Activated naive CD8-positive, alpha-beta T cell treated with anti-CD3 and anti-CD28 coated beads for 36 hours (primary cell): ENCODE measurements at places on chromosomes 11 and 22. TPM values are rescaled to one million over a fixed set of nuclear protein-coding genes. Genes with fewer than 3 reads are reported as not detected.

Gene SMIM35
- not detected for total RNA-seq

DNA sequence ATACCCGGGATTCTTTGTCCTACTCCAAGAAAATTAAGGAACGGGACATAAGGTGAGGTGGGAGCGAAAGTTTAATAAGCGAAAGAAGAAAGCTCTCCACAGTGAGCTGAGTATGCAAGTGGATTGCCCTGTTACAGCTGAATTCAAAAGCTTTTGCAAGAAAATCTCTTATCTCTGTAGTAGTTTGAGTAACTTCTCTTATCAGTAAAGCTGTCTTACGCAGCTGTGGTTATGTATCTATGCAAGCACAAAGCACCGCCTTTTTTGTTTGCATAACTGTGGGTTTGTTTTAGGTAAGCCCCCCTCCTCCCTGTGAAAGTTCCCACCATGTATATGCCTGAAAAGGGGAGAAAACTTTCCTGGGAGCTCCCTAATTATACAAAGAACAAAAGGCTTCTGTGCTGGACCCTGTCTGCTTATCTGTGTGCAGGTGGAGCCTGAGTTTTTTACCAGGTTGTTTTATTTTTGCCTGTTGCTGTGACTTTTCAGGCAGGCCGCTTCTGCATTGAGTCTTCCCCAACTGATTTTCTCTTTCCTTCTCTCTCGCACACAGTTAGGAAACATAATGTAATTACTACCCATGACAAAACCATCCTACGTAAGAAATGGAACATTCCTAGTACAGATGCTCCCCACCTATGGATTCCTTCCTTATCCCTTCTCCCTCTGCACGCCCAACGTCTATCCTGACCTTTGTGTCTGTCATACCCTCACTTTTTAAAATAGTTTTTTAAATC is 837 bp upstream of the PLAAT5 start:
- H3K27me3 ChIP-seq, result peaks cover 34% of the 10 kb centered on the region
- peak overlapping the region; percentile 75 for H3K4me3 ChIP-seq
- DNase-seq, result no peak
- no peaks in the 10 kb centered on the region for H3K36me3 ChIP-seq
- H3K4me1 ChIP-seq, result peaks cover 13% of the 10 kb centered on the region
- no peak overlapping the region for H3K27ac ChIP-seq

Gene SCUBE2
- total RNA-seq, result not detected

DNA sequence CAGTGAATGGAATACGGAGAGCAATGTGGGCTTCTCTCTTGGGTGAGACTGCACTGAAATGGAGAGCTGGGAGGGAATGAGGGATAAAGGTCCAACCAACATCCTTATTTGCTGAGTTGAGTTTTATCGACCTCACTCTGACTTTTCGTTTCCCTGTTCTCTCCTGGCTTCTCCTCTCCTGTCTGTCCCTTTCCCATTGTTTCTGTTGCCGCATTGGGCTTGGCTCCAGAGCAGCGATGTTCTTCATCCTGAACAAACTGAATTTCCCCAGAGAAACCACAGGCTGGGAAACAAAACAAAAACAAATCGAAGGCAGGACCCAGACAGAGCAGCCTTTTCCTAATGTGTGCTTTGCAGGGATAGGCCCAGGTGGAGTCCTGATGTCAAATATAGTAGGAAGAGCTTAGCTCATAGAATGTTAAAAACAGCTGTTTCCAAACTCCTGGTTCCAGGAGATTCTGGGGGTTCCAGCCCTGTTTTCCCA is 30.0 kb downstream of the MOV10L1 start:
- H3K36me3 ChIP-seq, result no peaks in the 10 kb centered on the region
- no peak overlapping the region for H3K4me3 ChIP-seq
- H3K27me3 ChIP-seq, result no peaks in the 10 kb centered on the region

- H3K27me3 ChIP-seq, result no peaks in the 10 kb centered on the region
- H3K27ac ChIP-seq, result no peak overlapping the region
- no peak overlapping the region for H3K4me3 ChIP-seq
- H3K4me1 ChIP-seq, result no peaks in the 10 kb centered on the region
- peaks cover 1% of the 10 kb centered on the region for H3K36me3 ChIP-seq
- no peak for DNase-seq
Observed at GRCh38 chr22:26751217-26751616, 93.8 kb downstream of the MIAT start.

DNA sequence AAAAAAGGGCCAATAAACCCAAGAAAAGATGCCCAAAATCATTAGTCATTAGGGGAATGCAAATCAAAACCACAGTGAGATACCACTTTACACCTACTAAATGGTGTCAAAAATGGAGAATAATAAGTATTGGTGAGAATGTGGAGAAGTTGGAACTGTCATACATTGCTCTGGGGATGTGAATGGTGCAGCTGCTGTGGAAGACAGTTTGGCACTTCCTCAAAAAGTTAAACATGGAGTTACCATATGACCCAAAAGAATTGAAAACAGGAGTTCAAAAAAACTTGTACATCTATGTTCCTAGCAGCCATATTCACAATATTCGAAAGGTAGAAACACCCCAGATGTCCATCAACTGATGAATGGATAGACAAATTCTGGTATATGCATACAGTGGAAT is 24.5 kb upstream of the DLAT start:
- H3K4me3 ChIP-seq, result no peak overlapping the region
- no peak overlapping the region for H3K27ac ChIP-seq
- H3K36me3 ChIP-seq, result peaks cover 7% of the 10 kb centered on the region
- H3K27me3 ChIP-seq, result peaks cover 5% of the 10 kb centered on the region
- no peaks in the 10 kb centered on the region for H3K4me1 ChIP-seq

Gene ZNF70
- total RNA-seq, result 1.9 TPM

DNA sequence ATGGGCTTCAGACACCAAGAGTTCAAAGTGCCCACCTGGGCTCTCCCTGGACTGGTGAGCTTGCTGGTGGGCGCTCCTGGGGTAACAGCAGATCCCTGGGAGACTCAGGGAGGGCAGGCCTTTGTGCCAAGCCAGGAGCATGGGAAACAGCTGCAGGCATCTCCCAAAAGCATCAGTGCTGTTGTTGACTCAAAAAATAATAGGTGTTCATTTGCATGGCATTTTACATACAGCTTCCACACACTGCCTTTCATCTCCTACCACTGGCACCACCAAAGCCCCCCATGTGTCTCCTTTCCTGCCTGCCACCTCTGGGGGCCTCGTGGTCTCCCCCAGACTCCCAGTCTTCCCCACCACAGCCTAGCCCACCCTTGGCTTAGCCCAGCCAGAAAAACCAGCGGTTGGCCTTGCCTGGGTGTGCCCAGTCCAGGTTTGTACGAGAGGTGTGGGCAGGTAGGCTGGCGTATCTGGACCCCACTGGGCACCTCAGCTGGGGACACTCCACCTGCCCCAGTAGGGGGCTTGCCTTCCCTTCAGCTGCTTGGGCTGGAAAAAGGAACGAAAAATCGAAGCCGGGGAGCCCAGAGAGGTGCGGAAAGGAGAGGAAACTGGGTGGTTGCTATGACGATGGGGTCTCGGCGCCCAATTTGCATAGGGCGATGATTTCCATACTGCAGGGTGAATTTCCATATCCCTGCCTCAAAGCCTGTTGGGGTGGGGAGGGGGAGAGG is 15.0 kb downstream of the POU2F3 start:
- DNase-seq, result no peak
- H3K27ac ChIP-seq, result no peak overlapping the region
- H3K4me1 ChIP-seq, result peaks cover 10% of the 10 kb centered on the region
- peaks cover 92% of the 10 kb centered on the region for H3K27me3 ChIP-seq

Gene BTBD18
- total RNA-seq, result not detected

DNA sequence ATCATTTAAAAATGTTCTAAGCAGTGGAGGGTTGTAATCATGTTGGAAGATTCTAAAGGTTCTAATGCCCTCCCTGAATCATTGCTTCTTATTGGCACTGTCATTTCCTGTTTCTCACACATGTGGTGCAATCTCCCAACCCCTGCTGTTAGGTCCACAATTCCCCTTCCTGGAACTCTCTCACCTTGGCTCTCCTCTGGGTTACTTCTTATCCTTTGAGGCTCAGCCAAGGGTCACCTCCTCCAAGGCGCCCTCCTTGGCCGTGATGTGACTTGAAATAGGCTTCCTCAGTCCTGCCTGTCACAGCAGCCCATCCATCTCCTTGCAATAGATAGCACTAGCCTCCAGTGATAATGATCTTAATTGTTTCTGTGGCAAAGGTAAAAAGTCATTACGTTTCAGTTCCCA is 149.8 kb downstream of the TTC17 start:
- H3K4me1 ChIP-seq, result no peaks in the 10 kb centered on the region
- H3K36me3 ChIP-seq, result no peaks in the 10 kb centered on the region
- H3K27ac ChIP-seq, result no peak overlapping the region
- no peak overlapping the region for H3K4me3 ChIP-seq
- DNase-seq, result no peak

Gene ALX4
- not detected for total RNA-seq

GRCh38 chr22:40076702-40077645 is 82.2 kb downstream of the FAM83F start:
- H3K4me3 ChIP-seq, result peak overlapping the region; percentile 75
- H3K27ac ChIP-seq, result peak overlapping the region; percentile 69
- H3K36me3 ChIP-seq, result peaks cover 2% of the 10 kb centered on the region
- peaks cover 47% of the 10 kb centered on the region for H3K4me1 ChIP-seq
- H3K27me3 ChIP-seq, result no peaks in the 10 kb centered on the region

Gene DSCAML1
- 0.87 TPM for total RNA-seq

Gene CNGA4
- 0.30 TPM for total RNA-seq

GRCh38 chr22:24521791-24522245 is 26.7 kb downstream of the UPB1 start:
- peaks cover 9% of the 10 kb centered on the region for H3K27me3 ChIP-seq
- H3K4me1 ChIP-seq, result peaks cover 14% of the 10 kb centered on the region
- DNase-seq, result peak; percentile 22
- H3K4me3 ChIP-seq, result no peak overlapping the region

DNA sequence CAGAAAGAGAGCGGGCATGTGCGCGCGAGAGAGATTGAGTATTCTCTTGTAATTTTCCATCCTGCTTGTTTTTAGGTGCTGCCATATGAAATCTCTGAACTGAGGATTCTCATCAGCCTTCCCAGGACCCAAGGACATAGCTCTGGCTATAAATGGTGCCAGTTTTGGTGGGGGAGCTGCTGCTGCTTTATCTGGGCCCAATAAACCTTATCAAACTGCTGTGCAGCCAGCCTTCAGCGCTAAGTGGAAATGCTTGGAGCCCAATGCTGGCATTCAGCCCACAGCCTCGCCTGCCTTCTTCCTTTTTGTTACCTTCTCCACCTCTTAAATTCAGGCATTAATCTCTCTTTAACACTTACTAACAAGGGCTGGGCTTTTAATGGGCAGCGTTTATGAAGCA is 2.4 kb upstream of the ZBTB16 start:
- peaks cover 3% of the 10 kb centered on the region for H3K4me1 ChIP-seq
- H3K27ac ChIP-seq, result no peak overlapping the region
- no peak for DNase-seq
- H3K36me3 ChIP-seq, result no peaks in the 10 kb centered on the region
- no peak overlapping the region for H3K4me3 ChIP-seq

DNA sequence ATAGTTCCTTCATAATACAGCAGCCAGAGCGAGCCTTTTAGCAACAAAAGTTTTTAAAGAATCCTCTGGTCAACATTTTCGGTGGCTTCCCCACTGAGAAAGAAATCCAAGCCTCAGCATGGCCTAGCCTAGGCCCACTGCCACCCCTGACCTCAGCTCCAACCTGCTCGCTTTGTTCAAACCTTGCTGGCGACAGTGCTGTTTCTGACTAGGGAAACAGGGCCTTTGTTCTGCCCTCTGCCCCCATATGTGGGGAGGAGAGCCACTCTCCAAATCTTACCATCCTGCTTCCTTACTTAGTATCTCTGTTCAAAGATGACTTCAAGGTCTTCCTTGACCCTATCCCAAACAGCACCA is 95.8 kb downstream of the CCDC83 start:
- H3K27ac ChIP-seq, result no peak overlapping the region
- H3K4me3 ChIP-seq, result no peak overlapping the region
- H3K27me3 ChIP-seq, result no peaks in the 10 kb centered on the region
- peaks cover 35% of the 10 kb centered on the region for H3K4me1 ChIP-seq
- no peak for DNase-seq
- peaks cover 41% of the 10 kb centered on the region for H3K36me3 ChIP-seq

DNA sequence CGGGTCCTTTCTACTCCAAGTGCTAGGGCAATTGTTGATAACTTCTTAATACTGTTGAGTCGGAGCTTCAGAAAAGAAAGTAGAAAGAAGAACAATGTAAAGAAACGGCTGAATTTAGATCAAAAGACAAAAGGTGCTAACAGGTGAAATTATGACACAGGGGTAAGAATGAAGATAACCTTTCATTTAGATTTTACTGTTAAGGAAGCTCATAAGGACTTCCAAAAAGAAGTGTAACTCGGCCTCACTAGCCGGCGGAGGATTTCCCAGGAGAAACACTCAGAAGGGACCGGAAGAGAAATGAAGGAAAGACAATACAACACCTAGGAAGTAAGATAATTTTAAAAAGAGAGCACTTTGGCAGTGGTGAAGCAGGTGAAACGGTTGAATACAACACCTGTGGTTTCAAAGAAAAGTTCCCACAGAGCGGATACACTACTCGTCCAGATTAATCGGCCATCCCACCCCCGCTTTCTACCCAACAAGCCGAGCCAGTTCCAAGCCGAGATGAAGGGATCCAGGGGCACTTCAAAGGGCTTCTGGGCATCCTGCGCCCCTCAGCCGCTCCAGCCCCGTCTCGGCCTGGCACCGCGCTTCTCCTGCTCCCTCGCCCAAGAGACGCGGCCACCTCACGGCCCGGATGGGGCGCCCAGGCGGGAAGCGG is 737 bp downstream of the PPP2R1B start:
- H3K36me3 ChIP-seq, result peaks cover 25% of the 10 kb centered on the region
- H3K27me3 ChIP-seq, result no peaks in the 10 kb centered on the region
- DNase-seq, result no peak
- peak overlapping the region; percentile 73 for H3K27ac ChIP-seq
- peak overlapping the region; percentile 100 for H3K4me3 ChIP-seq
- H3K4me1 ChIP-seq, result peaks cover 33% of the 10 kb centered on the region

DNA sequence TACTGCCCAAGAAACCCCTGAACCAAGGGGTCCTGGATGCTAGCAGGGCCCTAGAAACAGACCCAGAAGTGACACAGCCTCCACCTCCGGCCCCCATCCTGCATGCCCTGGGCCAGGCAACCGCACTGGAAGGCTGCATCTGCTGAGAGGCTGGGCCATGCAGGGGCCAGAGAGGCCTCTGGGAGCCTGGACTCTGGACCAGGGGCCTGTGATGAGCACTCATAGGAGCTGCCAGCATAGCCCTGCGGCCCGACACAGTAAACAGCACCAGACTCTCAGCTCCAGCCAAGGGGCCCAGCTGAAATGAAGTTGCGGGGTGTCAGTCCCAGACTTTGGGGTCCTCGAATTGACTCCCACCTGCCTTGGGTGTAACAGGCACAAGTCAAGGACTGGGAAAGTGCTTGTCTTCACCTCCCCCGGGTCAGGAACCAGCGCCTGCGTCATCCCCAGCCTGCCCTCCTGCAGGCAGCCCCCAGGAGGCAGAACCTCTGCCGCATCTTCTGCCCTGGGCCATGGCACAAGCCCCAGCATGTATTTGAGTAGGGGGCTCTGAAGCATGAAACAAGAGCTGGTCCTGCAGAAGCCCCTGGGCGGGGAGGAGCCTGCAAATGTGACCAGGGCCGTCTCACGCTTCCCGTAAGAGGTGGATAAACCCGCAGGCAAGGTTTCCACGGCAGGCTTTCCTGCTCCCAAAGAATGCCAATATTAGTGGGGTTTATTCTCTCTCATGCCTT is 25.2 kb upstream of the CCND1 start:
- H3K4me1 ChIP-seq, result no peaks in the 10 kb centered on the region
- no peak for DNase-seq
- peaks cover 34% of the 10 kb centered on the region for H3K27me3 ChIP-seq
- H3K4me3 ChIP-seq, result no peak overlapping the region
- no peaks in the 10 kb centered on the region for H3K36me3 ChIP-seq

GRCh38 chr11:134528453-134528852 is 116.4 kb upstream of the B3GAT1 start:
- H3K4me1 ChIP-seq, result no peaks in the 10 kb centered on the region
- no peak overlapping the region for H3K4me3 ChIP-seq
- no peaks in the 10 kb centered on the region for H3K27me3 ChIP-seq

Gene SLN
- not detected for total RNA-seq
